ENCODE measurements at places on chromosomes 3 and 15.

GRCh38 chr15:92468991-92469390 is 75.3 kb downstream of the ST8SIA2 start:
- no peak for DNase-seq

DNA sequence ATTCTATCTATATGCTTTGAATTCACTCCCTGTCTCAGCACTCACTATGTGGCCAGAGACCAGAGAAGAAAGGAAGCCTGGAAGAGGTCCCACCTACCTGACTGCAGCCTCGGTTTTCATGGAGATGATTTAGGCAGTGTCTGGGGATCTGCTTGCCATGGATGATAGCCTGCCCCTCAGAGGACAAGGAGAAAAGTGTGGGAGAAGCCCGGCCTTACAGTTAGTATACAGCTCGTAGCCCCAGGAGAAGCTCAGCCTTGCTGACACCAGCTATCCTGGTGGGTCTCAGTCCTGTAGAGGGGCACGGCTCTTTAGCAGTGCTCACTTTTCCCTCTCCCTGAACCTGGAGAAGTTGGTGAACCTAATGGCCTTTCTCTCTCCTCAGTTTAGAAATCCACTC is 25.9 kb upstream of the RTP4 start:
- DNase-seq = no peak

- no peak for DNase-seq
Measured at GRCh38 chr3:116896116-116896515, 186.5 kb downstream of the TUSC7 start.

- DNase-seq = no peak
Measured at GRCh38 chr3:138440121-138440521, 5.7 kb downstream of the ESYT3 start.

GRCh38 chr15:89429023-89429422 is 67.4 kb downstream of the RHCG start:
- DNase-seq = no peak

DNA sequence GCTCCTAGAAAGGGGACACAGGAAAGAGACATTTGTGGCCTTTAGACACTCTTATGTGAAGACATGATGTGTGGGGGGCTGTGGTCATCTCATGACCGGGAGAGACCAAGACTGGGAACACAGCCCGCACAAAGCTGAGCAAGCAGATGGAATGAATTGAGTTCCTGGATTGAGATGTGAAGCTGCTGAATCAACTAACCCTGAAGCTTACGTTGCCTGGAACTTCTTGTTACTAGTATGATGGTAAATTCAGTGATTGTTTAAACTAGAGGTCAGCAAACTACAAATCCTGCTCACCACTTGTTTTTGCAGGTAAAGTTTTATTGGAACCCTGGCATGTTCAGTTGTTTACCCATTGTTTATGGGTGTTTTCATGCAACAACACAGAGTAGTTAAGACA is 83.4 kb upstream of the BHLHE40 start:
- no peak for DNase-seq

DNA sequence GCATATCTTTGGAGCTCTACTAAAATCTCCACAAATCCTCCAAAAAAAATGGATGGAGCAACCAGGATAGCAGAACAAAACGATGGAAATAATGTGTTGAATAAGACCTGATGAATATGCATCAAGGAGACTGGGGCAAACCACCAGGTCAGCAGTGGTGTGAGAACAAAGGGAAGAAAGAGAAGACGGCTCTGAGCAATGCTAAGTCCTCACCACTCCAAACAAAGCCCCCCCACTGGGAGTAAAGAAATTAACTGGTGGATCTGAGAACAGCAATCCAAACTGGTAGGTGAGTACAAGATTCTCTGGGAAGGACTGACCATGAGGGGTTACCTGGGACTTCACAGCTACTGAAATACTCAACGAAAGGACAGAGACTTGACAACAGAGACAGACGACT is 977.3 kb downstream of the TBL1XR1 start:
- DNase-seq = no peak

GRCh38 chr15:98878862-98879261 is 128.7 kb downstream of the PGPEP1L start:
- DNase-seq = no peak

- DNase-seq = no peak
Measured at GRCh38 chr15:39078026-39078425, 502.9 kb upstream of the THBS1 start.

DNA sequence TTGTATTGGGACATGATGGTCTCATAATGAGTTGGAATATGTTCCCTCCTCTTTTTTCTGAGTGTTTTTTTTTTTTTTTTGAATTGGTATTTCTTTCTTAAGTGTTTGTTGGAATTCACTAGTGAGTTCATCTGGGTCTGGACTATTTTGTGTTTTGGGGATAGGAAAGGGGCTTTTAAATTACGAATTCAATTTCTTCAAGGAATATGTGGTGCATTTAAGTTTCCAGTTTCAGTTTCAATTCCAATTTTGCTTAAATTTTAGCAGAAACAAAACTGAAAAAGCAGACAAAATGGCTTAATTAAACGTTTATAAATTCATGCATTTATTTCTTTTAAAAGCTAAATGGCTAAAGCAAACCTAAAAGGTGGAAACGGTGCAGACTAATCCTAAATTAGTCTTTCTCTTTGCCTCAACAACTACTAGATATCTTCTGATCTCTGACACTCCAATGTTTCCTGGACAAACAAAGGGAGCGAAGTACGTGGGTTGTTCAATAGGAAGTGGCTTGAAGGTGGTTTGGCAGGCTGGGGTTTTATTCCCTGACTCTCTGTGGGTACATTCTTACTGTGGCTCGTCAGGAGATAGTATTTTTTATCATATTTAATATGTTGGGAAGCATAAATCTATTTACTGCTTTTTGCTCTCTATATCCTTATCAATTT is 50.0 kb upstream of the CORO2B start:
- DNase-seq = no peak

- no peak for DNase-seq
Measured at GRCh38 chr3:194760494-194761137, 74.9 kb downstream of the FAM43A start.

DNA sequence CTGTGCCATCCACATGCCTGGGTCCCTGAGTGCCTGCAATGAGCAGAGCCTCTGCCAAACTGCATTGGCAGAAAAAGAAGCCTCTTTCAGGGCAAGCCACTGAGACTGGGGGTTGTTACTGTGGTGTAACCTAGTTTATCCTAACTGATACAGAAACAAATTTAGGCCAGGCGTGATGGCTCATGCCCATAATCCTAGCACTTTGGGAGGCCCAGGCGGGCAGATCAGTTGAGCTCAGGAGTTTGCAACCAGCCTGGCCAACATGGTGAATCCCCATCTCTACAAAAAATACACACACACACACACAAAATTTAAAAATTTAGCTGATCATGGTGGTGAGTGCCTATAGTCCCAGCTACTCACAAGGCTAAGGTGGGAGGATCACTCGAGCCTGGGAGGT is 221.6 kb downstream of the TBC1D2B start:
- DNase-seq = no peak

DNA sequence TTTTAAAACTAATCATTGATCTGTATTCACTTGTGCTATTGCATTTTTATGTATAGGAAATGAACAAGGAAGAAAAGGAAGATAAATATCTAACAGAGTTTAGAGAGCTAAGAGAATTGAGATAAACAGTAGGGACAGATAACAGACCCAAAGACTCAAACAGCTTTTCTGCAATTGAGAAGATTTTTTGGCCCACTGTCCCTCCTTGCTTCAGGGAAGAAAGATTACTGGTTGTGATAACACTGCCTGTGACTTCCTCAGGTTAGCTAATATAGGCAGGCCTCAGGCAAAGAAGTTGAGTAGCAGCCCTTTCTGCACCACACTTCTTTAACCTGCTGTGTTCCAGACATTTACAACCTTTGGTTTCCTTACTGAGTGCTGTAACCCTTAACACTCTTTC is 2.7 kb upstream of the COX17 start:
- DNase-seq = no peak

DNA sequence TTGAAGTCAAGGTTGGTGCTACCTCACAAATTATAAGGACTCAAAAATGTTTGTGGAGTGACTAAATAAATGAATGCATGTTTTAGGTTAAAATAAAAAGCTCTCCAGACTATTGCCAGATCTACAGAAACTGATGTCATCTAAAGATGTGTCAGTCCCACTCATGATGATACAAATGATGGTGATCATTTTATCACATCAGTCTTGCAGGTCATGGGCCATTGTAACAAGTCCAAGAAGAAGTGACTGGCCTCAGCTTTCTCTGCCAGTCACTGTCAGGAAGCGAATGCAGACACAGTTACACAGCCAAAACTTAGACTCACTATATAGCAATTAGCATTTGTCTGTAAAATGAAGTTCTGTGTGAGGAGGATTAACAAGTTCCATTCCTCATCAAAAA is 18.5 kb downstream of the ATP8B4 start:
- no peak for DNase-seq

- no peak for DNase-seq
Measured at GRCh38 chr15:94793641-94794040, 562.3 kb downstream of the MCTP2 start.

DNA sequence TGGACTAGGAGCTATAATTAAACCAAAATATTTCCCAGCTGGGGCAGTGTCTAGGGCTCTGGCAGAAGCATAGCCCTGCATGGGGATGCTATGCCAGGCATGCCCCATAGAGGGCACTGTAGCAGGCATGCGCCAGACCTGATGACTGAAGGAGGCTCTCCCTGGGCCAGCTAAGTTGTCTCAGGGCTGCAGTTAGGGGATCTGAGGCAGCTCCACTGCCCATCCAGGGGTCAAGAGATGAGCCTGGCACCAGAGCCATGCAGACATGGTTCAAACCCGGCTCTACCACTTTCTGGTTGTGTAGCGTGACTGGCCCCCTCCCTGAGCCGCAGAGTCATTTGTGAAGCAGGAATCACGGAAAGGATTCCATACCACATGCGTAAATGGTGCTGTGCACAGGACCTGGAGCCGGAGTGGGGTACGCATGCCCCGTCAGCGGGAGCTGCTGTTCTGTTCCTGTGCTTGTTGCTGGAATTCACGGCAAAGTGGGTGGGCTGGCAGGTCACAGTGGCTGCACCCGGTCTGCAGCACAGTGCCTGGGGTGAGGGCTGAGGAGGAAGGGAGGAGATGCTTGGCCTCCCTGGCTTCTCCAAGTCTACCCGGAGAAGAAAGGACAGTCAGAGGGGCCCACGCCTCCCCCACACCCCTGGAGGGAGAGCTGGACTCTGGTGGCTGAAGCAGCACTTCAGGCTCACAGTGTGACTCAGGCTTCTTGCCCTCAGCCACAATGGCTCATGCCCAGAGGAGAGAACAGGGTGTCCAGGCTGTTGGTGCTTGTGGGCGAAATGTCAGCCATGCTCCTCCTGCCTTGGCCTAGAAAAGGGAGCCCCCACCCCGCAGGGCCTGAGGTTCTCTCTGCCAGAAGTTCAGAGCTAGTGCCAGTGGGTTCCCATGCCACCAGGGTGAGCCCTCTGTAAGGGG is 43.1 kb downstream of the DNASE1L3 start:
- peak; percentile 74 for DNase-seq

GRCh38 chr3:149382101-149382467 is 4.6 kb upstream of the TM4SF1 start:
- DNase-seq = no peak

DNA sequence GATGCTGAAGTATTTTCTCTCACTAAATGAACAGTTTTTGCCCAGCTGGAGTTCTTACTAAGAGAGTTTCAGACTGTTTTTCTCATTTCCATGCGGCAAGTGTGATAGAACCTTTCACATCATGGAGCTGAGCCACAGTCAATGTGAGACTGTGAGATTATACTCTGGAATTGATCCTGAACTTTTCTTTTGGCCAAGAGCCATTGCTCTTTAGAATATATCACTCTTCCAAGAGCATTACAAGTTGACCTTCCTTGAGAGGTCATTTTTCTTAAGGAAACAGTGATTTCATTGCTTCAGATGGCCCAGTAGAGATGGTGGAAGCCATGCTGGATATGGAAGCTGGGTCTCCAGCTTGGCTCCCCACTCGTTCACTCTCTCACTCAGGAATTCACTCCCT is 212.9 kb upstream of the UMPS start:
- DNase-seq = no peak

GRCh38 chr15:25136119-25136518 is 181.3 kb downstream of the SNRPN start:
- no peak for DNase-seq

DNA sequence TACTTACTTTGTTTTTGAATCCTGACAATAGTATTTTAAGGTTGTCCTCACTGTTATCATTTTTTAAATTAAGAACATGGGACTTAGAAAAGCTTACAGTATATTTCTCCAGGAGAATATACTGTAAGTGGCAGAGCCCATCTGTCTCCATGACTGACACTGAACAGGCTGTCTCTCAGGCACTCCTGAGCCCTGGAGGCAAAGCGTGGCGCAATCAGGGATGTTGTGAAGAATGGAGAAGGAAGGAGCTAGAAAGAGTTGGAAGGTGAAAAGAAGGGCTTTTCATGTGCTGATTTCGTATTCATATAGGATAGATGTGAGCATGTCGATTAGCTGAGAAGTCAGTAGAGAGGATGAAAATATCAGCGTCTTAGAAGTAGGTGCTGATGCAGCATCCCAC is 41.5 kb downstream of the FGF12 start:
- DNase-seq = no peak

GRCh38 chr3:139916271-139916670 is 18.7 kb upstream of the CLSTN2 start:
- no peak for DNase-seq

DNA sequence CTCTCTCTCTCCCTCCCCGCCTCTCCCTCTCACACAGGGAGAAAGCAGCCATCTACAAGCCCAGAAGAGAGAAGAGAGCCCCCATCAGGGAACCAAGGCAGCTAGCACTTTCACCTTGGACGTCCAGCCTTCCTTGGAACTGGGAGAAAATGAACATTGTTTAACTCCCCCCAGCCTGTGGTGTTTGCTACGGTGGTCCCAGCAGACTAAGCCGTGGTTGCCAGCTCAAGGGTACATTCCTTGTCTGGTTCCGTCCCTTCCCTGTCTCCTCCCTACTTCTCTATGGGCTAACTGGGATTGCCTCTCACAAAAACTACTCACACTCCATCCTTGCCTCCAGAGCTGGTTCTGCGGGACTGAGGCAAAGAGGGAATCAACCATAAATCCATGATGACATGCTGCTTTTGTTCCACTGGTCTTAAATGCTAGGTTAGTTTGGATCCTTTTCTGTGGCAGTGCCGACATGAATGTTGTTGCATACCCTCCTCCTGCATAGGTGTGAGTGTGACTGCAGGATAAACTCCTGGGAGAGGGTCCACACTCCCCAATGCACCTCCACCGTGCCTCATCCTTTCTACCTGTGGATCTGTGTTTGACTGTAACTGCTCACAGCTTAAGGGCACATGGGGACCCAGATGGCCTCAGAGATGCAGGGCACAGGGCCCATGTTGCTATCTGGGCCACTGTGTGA is 12.0 kb downstream of the C3orf22 start:
- DNase-seq = no peak

DNA sequence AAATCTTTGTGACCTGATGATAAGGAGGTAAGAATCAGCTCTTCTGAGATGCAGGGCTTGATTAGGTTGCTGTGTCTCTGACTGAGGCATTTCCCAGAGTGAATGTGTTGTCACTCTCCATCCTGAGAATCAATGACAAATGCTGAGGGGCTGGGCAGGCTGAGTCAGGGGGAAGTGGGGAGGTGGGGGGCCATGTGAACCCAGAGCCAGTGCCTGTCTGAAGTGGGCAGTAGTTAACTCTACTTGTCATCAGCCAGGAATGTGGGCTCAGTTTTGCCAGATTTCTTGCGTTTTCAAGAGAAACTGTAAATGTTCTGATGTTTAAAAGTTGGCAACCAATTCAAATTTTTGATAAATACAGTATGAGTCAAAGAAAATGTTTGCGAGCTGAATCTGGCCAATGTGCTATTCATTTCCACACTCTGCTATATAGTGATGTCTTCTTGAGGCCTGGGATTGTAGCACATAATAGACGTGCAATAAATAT is 3.1 kb upstream of the BNC1 start:
- DNase-seq = no peak
